Vagina (tissue), 2 donors: ENCODE measurements at places on chromosomes 4 and X.

DNA sequence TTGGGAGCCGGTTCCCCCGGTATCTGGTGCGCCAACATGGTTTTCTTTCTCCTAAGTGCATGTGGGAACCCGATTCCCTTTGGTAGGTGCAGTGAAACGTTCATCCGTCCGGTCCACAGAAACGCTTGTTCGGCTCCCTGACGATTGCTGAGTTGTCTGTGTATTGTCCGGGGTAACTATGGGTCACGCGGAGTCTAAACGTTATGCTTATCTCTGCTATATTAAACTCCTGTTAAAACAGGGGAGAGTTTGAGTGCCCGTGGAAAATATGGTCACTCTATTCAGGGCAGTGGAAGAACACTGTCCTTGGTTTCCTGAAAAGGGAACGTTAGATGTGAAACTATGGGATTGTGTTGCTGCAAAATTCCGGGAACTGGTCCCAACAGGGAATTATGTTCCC is 32.4 kb upstream of the MGST2 start:
- DNase-seq: no peak

GRCh38 chrX:72060196-72060920 is 71.4 kb downstream of the RTL5 start:
- no peak for DNase-seq

DNA sequence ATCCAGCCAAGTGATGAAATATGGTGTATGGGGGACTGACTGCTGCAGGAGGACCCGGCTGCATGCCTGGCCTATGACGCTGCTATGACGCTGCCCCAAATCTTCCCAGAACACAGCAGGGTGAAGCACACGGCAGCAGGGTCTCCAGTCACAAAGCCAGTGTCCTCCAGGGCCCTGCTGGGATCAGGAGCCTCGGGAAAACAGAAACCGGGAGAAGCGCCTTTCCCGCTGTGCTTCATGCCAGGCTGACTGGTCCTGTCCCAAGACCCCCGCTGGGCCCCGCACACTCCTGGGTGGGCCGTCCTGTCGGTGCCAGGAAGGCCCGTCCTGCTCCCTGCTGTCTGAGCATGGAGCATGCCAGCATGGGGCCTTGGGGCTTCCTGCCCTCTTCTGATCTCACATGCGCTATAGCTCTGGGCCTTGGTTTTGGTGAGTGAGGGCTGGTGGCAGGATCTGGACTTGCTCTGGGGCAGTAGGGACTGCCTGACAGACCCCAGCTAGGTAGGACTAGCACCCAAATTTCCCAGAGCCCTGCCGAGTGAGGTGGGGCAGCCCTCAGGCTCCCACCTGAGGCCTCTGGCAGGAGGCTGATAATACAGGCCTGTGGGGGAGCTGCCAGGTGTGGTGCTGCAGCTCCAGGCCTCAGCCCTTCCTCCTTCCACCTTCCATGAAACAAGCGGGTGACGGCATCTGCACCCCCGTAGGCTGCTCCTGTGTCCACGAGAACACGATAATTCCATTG is 64.0 kb downstream of the ACOX3 start:
- DNase-seq: no peak

DNA sequence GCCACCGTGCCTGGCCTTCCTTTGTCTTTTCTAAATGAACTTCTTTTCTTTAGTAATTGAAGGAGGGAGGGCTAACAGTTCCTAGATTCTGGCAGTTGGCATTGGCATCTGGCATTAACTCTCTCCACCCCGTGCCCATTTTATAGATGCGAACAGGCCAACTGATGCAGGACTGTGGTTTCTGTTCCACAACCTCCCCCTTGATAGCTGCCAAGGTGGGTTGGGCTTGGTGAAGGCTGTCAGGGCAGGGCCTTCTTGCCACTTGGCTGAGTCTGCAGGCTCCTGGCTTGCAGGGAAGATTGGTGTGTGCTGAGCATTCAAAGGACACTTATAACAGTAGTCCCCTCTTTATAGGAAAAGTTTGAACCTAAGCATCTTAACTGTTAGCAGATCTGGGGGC is 4.3 kb downstream of the SOWAHD start:
- no peak for DNase-seq

DNA sequence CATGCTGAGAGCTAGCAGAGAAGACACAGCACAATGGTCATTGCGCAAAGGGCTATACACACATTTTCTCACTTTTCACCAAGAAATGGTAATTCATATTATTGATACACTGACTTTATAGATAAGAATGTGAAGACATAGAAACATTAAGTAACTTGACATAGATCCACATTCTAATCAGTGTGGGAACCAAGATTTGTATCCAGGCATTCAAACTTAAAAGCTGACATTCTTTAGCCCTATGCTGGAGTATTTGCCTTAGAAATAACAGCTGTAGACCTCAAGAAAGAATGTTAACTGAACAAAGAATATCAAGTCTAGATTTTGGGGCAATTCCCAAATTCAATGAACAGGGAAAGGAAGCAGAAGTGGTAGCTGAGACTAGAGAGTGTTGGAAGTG is 384.8 kb downstream of the IL15 start:
- no peak for DNase-seq

- DNase-seq: no peak
These were observed 7.5 kb downstream of the MSX1 start for GRCh38 chr4:4866866-4867374.

GRCh38 chr4:156811963-156812362 is 159.6 kb downstream of the PDGFC start:
- no peak for DNase-seq

- DNase-seq: no peak
These were observed 929.1 kb downstream of the STIM2 start for GRCh38 chr4:27789773-27790172.

DNA sequence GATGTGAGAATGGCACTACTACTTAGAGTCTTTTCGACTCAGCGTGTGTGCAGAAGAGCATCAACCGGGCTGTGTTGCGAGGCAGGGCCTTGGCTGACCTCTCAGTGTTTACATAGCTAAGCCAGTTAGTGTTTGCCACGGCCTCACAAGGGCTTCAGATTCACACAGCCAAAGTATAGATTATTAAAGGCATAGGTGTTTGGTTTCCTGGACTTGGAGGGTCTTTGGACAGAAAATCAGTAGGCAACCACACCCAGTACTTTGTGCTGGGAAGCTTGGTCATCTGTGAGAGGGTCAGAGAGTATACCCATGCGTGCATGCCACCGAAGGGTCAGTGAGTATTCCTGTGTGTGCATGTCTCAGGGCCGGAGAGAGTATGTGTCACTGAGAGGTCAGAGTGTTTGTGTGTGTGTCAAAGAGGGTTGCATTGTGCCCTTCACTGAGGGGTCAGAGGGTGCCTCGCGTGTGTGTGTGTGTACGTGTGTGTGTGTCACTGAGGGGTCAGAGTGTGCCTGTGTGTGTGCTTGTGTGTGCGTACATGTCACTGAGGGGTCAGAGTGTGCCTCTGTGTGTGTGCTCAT is 69.7 kb upstream of the MSANTD1 start:
- no peak for DNase-seq

DNA sequence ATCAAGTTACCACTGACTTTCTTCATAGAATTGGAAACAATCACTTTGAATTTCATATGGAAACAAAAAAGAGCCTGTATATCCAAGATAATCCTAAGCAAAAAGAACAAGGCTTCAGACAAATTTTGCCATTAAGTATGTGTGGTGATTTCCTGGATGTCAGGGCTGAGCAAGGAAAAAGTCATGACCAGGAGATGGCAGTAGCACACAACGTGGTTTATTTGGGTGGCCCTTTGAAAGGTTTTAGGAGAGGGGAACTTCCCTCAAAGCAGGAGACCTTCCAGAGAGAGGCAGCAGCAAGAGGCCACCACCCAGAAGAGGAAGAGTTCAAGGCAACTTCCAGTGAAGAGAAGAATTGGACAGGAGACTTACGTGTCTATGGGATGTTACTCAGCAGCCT is 18.1 kb upstream of the ZXDB start:
- no peak for DNase-seq

- no peak for DNase-seq
These were observed 23.3 kb upstream of the TMSB4X start for GRCh38 chrX:12951595-12951975.

DNA sequence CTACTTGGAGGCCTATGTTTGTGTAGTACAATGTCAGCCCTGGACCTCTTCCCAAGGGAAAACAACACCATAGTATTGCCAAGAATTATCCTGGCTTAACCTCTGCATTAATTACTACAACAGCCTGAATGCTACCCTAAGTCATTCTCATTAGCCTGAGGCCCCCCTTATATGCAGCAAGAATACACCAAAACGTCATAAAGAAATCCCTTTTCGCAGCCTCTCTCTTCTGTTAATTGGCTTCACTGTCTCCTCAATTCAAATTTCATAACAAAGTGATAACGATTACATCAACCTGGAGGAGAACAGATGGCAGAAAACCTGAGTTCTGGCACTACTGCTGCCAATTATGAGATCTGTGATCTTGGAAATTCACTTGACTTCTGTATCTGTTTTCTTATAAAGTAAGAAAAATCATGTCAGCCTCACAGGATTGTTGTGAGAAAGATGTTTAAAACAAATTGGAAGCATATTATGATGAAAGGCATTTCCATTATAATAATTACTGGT is 1663.1 kb downstream of the STIM2 start:
- DNase-seq: no peak

GRCh38 chrX:107482046-107482445 is 32.6 kb downstream of the FRMPD3 start:
- no peak for DNase-seq
